Calu3 (cell line): ENCODE measurements at places on chromosomes 1 and 21. TPM values are rescaled to one million over a fixed set of nuclear protein-coding genes. Genes with fewer than 3 reads are reported as not detected.

- DNase-seq: no peak
Observed at GRCh38 chr1:167111868-167112709, 18.2 kb downstream of the STYXL2 start.

GRCh38 chr1:245264226-245264625 is 109.4 kb downstream of the KIF26B start:
- no peak for DNase-seq

DNA sequence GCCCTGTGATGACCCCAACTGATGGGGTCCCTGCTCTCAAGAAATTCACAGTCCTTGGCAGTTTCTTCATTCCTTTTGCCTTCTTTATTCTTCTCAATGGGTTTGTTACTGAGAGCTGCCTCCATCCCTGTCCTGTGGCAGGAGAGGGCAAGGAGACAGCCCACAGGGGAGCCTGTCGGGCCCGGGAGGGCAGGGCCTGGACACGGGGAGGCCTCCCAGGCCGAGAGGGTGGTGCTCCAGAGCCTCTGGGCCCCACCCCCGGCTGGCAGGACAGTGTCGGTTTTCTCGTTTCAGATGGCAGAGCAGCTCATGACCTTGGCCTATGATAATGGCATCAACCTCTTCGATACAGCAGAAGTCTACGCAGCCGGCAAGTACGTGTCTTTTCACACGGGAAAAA is 36.2 kb downstream of the KCNAB2 start:
- no peak for DNase-seq

- no peak for DNase-seq
Observed at GRCh38 chr1:7842517-7842916, 10.3 kb downstream of the UTS2 start.

- no peak for DNase-seq
Observed at GRCh38 chr21:46126309-46127238, 28.7 kb downstream of the COL6A2 start.

DNA sequence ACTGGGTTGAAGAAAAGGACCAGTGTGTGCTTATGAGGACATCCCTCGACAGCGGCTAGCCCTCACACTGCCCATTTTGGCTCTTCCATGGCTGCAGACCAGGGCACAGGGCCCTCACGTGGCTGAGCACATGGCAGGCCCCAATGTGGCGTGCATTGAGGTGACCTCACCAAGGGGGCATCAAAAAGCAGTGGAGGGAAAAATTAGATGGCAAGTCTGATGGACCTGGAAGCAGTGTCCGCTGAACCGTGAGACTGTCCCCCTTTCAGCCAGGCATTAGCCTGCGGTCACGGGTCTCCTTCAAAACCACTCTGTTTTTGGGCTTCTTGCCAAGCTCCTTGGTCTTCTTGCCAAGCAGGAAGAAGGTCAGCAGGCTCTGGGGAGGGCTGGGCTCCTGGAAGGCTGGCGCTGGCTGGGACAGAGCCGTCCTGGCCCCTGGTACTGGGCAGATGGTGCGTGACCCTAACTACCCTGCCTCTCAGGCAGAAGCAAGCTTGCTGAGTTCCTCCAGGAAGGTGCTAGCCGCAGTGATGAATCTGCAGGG is 30.8 kb downstream of the TRIM67 start:
- peak; percentile 92 for DNase-seq

DNA sequence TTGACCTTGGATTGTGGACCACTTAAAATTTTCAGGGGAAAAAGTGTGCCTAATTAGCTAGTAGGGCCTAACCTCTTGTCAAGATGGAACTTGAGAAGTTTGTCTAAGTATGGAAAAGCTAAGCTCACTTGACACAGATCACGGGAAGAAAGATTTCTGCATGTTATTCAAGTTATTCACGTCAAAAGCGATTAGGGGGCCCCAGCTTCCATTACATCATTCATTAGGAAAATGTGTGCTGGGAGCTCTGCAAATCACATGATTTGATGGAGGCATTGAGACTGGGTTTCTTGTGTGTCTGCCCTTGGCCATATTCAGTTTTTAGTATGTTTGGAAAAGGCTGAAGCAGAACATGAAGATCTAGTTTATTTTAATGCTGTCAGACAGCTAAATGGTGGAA is 15.5 kb upstream of the POGZ start:
- DNase-seq: no peak

DNA sequence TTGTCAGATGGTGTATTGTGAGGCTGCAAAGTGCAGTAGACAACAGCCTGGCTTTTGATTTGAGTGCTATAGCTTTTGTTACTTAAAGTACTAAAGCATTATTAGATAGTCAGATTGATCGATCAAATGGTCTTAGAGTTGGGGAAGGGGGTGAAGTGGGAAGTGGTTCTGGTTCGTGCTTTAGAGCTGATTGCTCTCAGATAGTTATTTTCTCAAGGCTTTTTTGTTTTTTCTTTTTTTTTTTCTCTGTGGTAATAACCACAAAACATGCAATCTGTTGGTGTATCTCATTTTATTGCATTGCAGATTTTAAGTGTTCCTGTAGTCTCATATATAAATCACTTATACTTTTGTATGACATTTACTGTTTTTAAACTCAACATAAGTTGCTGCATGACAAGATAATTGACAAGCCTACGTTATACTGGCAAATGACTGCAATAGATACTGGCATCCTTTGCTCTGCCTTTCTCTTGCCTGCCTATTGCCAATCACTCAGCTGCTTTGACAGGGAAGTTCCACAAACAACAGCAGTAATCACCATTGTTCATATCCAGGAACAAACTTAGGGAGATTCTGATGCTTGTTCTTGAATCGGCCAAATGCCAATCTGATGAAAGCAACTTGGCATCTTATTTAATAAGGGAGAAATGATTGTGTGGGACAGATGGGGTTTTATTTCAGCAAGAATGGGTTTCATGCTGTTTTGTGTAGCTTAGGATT is 125.0 kb upstream of the B3GALT2 start:
- no peak for DNase-seq

DNA sequence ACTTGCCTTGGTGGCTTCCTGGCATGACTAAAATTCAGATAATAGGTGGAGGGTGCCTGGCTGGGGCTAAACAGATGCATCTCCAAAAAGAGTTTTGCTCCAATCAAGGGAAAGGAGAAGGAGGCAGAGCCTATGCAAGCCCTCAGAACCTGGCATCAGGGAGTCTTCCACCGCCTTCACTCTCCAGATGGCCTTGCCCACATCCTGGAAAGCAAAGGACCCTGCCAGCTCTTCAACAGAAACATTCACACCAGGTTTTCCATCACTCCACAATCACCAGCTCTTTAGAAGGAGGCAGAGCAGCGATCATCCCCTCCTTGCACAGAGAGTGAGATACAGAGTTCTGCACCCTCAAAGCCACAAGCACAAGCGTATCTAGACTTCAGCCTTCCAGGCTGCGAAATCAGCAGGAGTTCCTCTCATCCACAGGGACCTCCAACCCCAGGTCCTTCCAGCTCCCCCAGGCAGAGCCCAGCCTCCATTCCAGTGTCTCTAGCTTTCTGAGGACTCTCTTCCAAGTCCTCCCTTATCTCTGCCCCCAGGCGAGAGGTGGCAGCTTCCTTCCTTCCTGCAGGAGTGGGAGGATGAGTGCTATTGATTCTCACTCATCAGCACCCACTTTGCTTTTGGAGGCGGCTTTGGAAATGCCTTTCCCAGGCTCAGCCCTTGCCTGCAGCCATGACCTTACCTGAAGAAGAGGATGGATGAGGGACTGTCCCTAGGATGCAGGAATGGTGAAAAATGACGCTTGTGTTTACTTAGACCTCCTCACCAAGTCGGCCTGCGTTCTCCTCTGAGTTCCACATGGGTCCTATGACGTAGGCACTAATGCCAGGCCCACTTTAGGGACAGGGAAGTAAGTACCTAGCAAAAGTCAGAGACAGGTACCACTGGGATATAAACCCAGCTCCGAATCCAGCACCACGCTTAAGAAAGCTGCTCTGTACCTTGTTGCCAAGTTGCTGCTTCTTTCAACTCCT is 75.4 kb downstream of the RIPK4 start:
- DNase-seq: no peak

DNA sequence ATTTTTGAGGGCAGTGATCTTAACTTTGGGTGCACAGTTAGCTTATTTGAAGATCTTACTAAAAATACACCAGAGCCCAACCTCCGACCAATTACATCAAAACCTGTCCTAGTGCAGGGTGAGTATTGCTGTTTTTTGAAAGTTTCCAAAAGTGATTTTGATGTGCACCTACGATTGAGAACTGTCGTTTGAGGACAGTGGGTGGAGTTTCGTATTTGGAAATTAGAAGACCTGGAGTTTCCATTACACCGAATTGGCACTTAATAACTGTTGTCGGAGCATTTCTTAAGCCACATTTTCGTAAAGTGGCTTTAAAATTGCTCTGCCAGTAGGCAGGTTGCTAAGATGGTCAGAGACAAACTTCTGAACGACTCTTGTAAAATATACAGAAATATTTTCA is 1.1 kb downstream of the SOD1 start:
- DNase-seq: no peak

DNA sequence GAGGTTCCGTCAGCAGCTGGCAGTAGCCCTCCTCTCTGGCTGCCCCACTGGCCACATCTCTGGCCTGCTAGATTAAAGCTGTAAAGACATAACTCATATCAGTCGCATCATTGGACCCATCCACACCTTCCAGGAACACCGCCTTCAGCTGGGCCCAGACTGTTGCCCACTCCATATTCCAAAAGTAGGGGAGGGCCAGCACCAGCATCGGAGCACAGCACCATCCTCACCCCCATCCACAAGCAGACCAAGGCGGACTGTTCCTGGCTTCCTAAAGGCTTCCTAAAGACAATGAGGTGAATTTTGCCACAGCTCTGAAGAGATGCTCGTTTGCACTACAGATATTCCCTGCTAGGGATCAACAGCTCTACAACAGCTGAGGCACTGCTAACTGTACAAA is 3.5 kb downstream of the SHISA4 start:
- no peak for DNase-seq

DNA sequence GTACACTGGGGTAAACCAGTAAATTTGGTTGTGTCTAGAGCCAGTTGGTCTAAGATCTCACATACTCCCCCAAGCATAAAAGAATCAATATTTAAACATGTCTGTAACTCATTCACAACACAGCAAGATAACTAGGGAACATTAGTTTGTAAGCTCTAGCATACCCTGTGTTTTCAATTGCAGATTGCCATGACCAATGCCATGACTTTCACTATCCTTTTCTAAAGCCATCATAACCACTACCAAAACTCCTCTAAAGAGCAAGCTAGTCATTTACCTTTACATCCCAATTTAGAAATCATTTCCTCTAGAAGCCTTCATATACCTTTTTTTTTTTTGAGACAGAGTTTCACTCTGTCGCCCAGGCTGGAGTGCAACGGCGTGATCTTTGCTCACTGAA is 56.5 kb upstream of the PLA2G4A start:
- no peak for DNase-seq

GRCh38 chr1:119738100-119738720 is 26.5 kb downstream of the PHGDH start:
- no peak for DNase-seq

- DNase-seq: no peak
Observed at GRCh38 chr1:220616836-220617235, 73.3 kb upstream of the C1orf115 start.

DNA sequence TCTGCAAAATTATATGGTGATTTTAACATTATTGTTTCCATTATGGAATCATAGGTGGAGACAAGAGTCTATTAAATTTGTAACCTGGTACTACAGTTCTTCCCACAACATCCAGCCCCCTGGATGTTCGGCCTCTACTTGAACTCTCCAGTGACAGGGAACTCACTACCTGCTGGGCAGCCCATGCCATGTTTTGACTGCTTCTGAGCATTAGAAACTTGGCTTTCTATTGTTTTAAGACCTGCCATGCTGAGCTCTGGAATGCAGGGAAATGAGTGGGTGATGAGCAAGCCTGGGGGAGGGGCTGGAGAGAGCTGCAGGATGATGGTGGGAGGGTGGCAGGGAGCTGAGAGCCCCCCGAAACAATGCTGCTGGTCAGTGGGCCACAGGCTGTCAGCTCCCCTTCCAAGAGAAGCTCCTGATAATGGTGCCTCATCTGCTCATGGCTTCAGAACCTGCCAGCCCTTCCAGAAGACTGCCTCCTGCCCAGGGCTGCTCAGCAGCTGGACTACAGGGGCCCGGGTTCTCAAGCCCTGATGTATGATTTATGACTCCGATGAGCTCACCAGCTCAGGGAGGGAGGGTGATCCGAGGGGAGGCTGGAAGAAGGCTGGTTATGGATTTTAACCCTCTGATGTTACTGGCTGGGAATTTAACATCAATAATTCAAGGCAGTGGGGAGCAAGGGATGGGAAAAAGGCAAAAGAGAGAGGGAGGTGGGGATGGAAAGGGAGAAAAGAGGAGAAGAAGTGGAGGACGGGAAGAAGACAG is 205.0 kb downstream of the HIVEP3 start:
- no peak for DNase-seq

GRCh38 chr1:44401256-44402228 is 3.5 kb upstream of the RNF220 start:
- no peak for DNase-seq

DNA sequence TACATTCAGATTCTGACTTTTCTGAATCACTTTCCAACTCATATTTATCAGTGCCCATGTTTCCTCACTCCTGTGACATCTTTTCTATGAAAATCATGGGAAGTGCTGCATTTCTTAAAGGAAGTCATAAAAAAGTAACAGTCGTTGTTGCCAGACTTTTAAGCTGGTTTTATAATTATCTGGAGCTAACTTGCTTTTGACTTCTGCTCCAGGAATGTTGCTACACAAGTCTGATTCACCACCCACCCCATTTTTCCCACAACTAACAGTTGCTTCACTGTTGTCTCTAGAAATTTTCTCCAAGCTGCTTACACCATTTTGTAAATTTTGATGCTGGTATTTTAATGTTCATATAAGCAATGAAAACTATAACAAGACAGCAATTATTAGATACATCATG is 12.2 kb downstream of the FCRLB start:
- peak; percentile 61 for DNase-seq

GRCh38 chr1:226641671-226642231 is 93.2 kb downstream of the STUM start:
- DNase-seq: no peak

DNA sequence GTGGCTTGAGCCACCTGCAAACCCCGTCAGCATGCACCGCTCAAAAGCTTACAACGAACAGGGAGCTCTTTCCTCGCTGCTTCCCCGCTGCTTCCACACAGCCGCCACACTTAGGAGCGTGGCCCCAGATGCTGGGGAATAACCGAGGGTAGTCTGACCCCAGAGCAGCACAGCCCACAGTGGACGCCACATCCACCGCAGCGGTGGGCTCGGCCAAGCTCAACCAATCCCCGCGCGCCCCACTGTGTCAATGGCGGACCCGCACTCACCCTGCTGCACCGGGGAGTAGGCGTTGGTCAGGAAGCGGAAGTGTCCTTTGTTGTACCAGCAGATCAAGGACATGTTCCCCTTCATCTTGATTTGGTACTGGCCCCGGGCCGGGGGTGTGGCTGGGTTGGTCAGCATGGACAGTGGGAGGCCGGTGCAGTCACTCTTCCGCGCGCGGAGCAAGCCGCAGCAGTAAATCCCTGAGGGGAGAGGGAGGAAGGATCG is 93.5 kb downstream of the PGBD5 start:
- no peak for DNase-seq

Gene ARHGEF10L
- 19.6 and 20.1 TPM in 2 replicates for total RNA-seq

Gene SPRR3
- 6.2 and 26.7 TPM in 2 replicates for total RNA-seq

Gene TTC13
- total RNA-seq: 29.0 and 35.6 TPM in 2 replicates

Gene CD46
- total RNA-seq: 487 and 635 TPM in 2 replicates

Gene TM2D1
- 38.7 and 45.8 TPM in 2 replicates for total RNA-seq

Gene DENND2D
- 11.8 and 20.0 TPM in 2 replicates for total RNA-seq

Gene LYSMD1
- total RNA-seq: 7.6 and 9.7 TPM in 2 replicates

Gene LCE2B
- total RNA-seq: not detected in 2 replicates

Gene SELENBP1
- total RNA-seq: 7.8 and 9.8 TPM in 2 replicates

Gene WDR3
- 40.2 and 42.5 TPM in 2 replicates for total RNA-seq

Gene SGIP1
- total RNA-seq: not detected in 2 replicates
